Stimulated activated naive CD8-positive, alpha-beta T cell treated with anti-CD3 and anti-CD28 coated beads, Interleukin-15, amount 100 ng/mL, for 72 hours (primary cell): ENCODE measurements at places on chromosomes 12 and 14.

- no peak for DNase-seq
These were observed 7.7 kb downstream of the GNPTAB start for GRCh38 chr12:101823039-101823438.

GRCh38 chr12:110355073-110355472 lies 48.4 kb downstream of the ANAPC7 start:
- DNase-seq = peak; percentile 34

DNA sequence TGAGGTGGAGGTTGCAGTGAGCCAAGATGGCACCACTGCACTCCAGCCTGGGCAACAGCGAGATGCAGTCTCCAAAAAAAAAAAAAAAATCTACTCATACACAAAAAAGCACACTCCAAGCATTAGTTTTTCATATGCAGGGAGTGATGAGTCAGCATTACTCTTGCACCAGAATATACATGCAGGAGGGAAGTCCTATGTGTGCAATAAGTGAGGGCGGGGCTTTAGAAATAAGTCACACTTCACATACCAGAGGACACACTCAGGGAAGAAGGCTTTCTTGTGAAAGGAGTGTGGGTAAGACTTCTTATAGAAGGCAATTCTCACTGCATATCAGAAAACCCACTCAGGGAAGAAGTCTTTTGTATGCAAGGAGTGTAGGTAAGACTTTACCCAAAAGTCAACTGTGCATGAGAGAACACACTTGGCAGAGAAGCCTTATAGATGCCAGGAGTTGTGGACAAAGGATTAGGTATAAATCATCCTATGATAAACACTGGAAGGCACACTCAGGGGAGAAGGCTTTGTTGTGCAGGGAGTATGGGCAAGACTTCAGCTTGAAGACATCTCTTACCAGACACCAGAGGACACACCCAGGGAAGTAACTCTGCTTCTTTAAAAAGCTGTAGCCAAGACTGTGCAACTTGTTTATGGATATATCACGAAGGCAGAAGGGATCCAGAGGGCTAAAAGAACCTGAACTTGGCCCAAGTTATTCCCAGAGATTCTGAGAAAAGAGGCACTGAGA lies 50.5 kb downstream of the ATF7 start:
- DNase-seq = no peak

GRCh38 chr12:70919597-70920035 lies 922 bp downstream of the PTPRR start:
- DNase-seq = no peak
